Lower lobe of right lung (tissue), 2 donors: ENCODE measurements at places on chromosomes 11 and 22. TPM values are rescaled to one million over a fixed set of nuclear protein-coding genes. Genes with fewer than 3 reads are reported as not detected.

OR4D5 gene
- total RNA-seq, result not detected

RASSF10 gene
- total RNA-seq, result 4.3 TPM

GRCh38 chr11:76680518-76681425 lies 10.2 kb upstream of the LRRC32 start:
- H3K27ac ChIP-seq, result no peak overlapping the region
- DNase-seq, result peak; percentile 58
- H3K27me3 ChIP-seq, result peaks cover 8% of the 10 kb centered on the region
- H3K4me3 ChIP-seq, result no peak overlapping the region
- H3K36me3 ChIP-seq, result no peaks in the 10 kb centered on the region

RBMXL2 gene
- total RNA-seq, result not detected
